Stimulated activated CD4-positive, alpha-beta T cell treated with anti-CD3 and anti-CD28 coated beads, Interleukin-2, amount 100 ng/mL, for 24 hours (primary cell): ENCODE measurements at places on chromosomes 4 and X.

DNA sequence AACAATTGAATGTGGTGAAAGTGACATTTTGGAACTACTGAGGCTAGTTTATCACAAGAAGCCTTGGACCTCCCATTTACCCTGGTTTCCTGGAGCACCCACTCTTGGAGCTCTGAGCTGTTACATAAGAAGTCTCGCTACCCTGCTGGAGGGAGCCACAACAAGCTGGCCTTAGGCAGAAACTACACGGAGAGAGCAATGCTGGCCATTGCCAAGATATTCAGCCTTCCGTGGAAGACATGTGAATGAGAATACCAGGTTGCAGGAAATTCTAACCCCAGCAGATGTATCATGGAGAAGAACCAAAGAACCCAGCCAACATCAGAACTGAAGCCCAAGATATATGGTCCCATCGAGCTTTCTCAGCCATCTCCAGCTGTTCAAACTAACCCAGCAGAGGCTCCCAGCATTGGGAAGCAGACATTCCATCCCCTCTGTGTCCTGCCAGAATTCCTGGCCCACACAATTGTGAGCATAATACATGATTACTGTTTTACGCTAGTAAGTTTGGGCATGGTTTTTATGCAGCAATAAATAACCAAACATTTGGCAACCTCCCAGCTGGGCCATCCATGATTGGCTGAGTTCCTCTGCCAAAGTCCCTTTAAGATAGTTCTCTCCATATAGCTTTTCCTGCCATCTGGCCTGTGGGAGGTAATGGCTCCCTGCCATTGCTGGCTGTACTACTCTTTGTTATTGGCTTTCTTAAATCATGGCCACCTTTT, 17.9 kb upstream of the PDE5A start:
- no peak for DNase-seq

DNA sequence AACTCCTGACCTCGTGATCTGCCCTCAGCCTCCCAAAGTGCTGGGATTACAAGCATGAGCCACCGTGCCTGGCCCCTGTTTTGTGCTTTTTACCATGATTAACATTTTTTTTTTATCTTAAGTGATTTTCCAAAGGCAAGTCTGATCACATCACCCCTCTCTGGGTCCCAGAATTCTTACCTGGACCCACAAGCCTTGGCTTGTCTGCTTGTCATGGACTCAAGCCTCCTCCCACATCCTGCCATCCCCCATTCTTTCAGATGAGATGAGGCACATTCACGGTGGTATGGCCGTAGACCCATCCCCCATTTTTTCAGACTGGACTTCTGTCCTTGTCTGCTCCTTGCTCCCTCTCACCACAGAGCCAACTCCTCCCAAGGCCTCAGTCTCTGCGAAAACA, 55.3 kb downstream of the APLN start:
- DNase-seq: no peak

- DNase-seq: no peak
Measured at GRCh38 chr4:54499308-54500074, 158.3 kb upstream of the KIT start.

DNA sequence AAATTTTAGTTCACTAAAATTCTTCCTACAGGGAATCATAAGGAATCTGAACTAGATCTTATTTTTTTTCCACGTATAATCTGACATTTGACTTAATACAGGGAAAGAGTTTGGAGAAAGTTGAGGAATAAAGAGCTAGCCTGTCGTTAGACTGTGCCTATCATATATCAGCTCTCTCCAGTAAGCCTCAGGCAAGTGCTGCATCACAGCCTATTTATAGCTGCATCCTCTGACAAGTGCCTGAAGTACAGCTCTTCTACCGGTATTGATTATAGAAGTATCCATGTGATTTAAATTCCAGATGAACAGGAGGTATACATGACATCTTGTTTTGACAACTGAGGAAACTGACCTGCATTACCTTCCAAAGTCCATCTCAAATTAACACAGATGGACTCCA, 248.9 kb downstream of the TLL1 start:
- no peak for DNase-seq

- DNase-seq: peak; percentile 33
Measured at GRCh38 chr4:107736924-107737448, 17.0 kb upstream of the PAPSS1 start.
